ENCODE measurements at places on chromosomes 7 and 10. TPM values are rescaled to one million over a fixed set of nuclear protein-coding genes. Genes with fewer than 3 reads are reported as not detected.

Gene DLG5
- total RNA-seq: 158 TPM

Gene IPMK
- 8.4 TPM for total RNA-seq

Gene GTF2IRD2
- 0.63 TPM for total RNA-seq

Gene GRB10
- 89.8 TPM for total RNA-seq

Gene FZD1
- total RNA-seq: 3.1 TPM

Gene TRDMT1
- total RNA-seq: 1.3 TPM

Gene KLF14
- not detected for total RNA-seq

Gene ADAMTS14
- 1.4 TPM for total RNA-seq

GRCh38 chr7:64849924-64850499 is 53.1 kb upstream of the ZNF273 start:
- no peak overlapping the region for H3K4me3 ChIP-seq
- no peaks in the 10 kb centered on the region for H3K4me1 ChIP-seq
- DNase-seq: no peak
- H3K27me3 ChIP-seq: no peaks in the 10 kb centered on the region
- H3K27ac ChIP-seq: no peak overlapping the region

DNA sequence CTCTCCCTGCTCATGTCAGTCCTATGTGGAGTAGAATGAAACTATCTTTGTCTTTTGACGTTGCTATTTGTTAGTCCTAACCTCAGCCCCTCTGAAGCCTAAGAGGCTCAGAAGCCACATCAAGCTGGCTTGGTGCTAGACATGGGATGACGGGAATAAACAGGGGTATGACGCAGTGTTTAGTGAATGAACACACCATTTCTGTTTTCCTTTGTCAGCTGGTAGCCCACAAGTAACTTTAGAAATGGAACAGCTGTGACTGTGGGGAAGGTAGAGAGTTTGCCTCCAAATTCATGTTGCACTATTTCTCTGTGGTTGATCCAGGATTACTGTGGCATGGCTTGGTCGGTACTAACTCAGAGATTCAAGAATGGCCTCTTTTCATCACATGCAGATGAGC is 31.3 kb downstream of the COX15 start:
- no peak for DNase-seq
- no peak overlapping the region for H3K27ac ChIP-seq
- H3K27me3 ChIP-seq: no peaks in the 10 kb centered on the region
- peaks cover 9% of the 10 kb centered on the region for H3K36me3 ChIP-seq

DNA sequence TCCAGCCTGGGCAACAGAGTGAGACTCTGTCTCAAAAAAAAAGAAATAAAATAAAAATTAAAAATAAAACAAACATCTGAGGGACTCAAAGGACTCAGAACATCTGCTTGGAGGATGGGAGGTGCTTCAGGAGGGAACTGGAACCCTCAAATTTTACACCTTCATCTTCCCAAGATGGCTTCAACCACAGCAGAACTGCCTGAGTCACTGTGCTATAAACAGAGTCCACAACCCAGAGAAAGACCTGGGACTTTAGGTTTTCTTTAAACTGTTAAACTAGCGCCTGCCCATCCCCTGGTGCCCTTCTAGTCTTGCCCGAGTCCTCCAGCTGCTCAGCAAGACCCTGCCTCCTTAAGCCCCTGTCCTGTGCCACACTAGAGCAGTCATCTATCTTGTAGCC is 40.8 kb downstream of the RGS10 start:
- no peaks in the 10 kb centered on the region for H3K27me3 ChIP-seq
- H3K4me3 ChIP-seq: no peak overlapping the region
- H3K27ac ChIP-seq: no peak overlapping the region
- H3K4me1 ChIP-seq: no peaks in the 10 kb centered on the region

- no peaks in the 10 kb centered on the region for H3K36me3 ChIP-seq
- no peaks in the 10 kb centered on the region for H3K4me1 ChIP-seq
- no peak for DNase-seq
- H3K27me3 ChIP-seq: peaks cover 35% of the 10 kb centered on the region
- no peak overlapping the region for H3K27ac ChIP-seq
Measured at GRCh38 chr10:129954492-129955315, 9.4 kb downstream of the EBF3 start.

DNA sequence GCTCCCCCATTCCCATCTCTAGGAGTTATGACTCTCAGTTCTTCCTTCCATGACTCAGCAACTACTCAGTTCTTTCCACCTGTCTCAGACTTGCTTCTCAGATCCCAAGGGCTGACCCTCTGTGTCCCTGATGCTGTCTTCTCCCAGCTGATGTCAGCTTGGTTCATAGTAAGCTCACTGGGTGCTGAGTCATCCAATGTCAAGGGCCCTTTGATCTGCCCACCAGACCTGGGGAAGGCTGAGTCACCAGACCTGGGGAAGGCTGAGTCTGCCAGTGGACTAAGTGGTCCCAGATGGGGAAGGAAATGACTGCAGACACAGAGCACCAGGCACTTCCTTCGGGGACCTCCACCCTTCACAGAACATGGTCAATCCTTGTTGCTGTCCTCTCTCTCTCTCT is 76.1 kb upstream of the ZEB1 start:
- peaks cover 15% of the 10 kb centered on the region for H3K4me1 ChIP-seq
- peak; percentile 79 for DNase-seq
- peak overlapping the region; percentile 59 for H3K27ac ChIP-seq
- H3K27me3 ChIP-seq: no peaks in the 10 kb centered on the region

GRCh38 chr7:135718794-135719437 is 9.1 kb downstream of the SLC13A4 start:
- no peak overlapping the region for H3K27ac ChIP-seq
- H3K4me1 ChIP-seq: peaks cover 30% of the 10 kb centered on the region
- H3K36me3 ChIP-seq: no peaks in the 10 kb centered on the region
- no peaks in the 10 kb centered on the region for H3K27me3 ChIP-seq
- no peak for DNase-seq
- H3K4me3 ChIP-seq: no peak overlapping the region

- peaks cover 1% of the 10 kb centered on the region for H3K27me3 ChIP-seq
- H3K4me3 ChIP-seq: no peak overlapping the region
- no peak overlapping the region for H3K27ac ChIP-seq
- H3K4me1 ChIP-seq: peaks cover 13% of the 10 kb centered on the region
- H3K36me3 ChIP-seq: no peaks in the 10 kb centered on the region
- DNase-seq: no peak
Measured at GRCh38 chr10:78420946-78421735, 387.5 kb downstream of the RPS24 start.

DNA sequence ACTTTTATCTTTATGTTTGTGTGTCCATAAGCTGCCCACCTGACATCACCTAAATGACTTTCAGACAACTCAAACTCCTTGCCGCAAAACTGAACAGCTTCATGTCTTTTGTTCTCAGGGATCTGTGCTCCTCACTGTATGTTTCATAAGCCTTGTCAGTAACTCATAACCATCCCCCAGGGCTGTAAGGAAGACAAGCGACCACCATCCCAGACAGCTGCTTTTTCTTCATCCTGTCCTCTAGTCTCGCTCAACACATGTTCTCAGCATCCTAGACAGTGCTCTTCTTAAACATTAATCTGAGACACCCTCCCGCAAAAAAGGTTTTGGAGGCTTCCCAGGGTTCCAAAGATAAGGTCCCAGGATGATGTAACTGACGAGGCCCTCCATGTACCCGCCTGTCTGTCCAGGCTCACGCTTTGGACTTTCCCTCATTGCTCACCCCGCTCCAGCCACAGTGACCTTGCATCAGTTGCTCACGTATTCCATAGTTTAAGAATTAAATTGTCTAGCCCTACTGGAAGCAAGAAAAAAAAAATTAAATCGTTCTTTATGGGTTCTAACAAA is 69.8 kb downstream of the MAP3K8 start:
- no peak overlapping the region for H3K27ac ChIP-seq
- no peaks in the 10 kb centered on the region for H3K36me3 ChIP-seq
- no peaks in the 10 kb centered on the region for H3K27me3 ChIP-seq
- peaks cover 12% of the 10 kb centered on the region for H3K4me1 ChIP-seq
- H3K4me3 ChIP-seq: no peak overlapping the region
- no peak for DNase-seq

GRCh38 chr10:93160829-93161228 is 87.1 kb downstream of the CYP26A1 start:
- H3K4me3 ChIP-seq: no peak overlapping the region
- no peak overlapping the region for H3K27ac ChIP-seq
- no peaks in the 10 kb centered on the region for H3K27me3 ChIP-seq
- H3K36me3 ChIP-seq: no peaks in the 10 kb centered on the region
- DNase-seq: peak; percentile 12

DNA sequence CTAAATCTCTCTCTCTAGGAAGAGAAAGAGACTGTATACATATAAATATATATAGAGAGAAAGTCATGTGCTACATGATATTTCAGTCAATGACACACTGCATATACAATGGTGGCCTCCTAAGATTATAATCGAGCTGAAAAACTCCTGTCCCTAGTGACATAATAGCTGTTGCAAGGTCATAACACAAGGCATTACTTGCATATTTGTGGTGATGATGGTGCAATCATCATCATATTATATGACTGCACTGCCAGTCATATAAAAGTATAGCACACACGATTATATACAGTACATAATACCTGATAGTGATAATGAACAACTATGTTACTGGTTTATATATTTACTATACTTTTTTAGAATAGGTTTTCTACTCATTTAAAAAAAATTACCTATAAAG is 316.7 kb downstream of the FGFR2 start:
- no peak overlapping the region for H3K27ac ChIP-seq
- peaks cover 10% of the 10 kb centered on the region for H3K27me3 ChIP-seq
- H3K4me1 ChIP-seq: no peaks in the 10 kb centered on the region
- DNase-seq: no peak

DNA sequence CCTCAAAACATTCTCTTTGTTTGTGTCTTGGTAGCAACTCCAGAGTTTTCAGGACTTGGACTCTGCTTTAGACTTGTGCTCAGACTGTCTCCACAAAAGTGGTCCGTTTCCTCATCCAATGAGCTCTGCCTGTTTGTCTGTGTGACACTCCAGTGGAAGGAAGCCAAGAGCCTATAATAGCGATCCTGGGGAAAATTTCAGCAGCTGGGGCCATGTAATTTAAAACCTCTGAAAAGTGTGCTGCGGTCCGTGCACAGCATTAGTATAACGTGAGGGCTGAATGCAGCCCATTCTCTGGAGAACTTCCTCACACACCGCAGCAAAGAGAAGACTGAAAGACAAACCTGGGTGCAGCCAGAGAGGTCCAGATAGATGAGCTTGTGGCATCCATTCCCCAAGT is at the start of gene LRRC17:
Gene LRRC17, plus strand, starts transcription at position 259 of the 400 bp plus-strand sequence. CDS start 20,914 bp downstream, outside the sequence.
- H3K4me3 ChIP-seq: no peak within 1 kb of the TSS
- no peak within 1 kb of the TSS for H3K27ac ChIP-seq
- peaks cover 12% of the 10 kb centered on the region for H3K4me1 ChIP-seq
- no peak for DNase-seq
- no peaks in the 10 kb centered on the region for H3K27me3 ChIP-seq
- no peaks in the 10 kb centered on the region for H3K36me3 ChIP-seq

- no peak overlapping the region for H3K27ac ChIP-seq
- peak; percentile 74 for DNase-seq
- H3K4me1 ChIP-seq: no peaks in the 10 kb centered on the region
- H3K4me3 ChIP-seq: no peak overlapping the region
- H3K36me3 ChIP-seq: no peaks in the 10 kb centered on the region
Measured at GRCh38 chr7:11427686-11428273, 404.2 kb downstream of the THSD7A start.

- H3K4me1 ChIP-seq: no peaks in the 10 kb centered on the region
- no peaks in the 10 kb centered on the region for H3K36me3 ChIP-seq
- no peak within 1 kb of the TSS for H3K4me3 ChIP-seq
- peaks cover 8% of the 10 kb centered on the region for H3K27me3 ChIP-seq
- H3K27ac ChIP-seq: no peak within 1 kb of the TSS
Measured at GRCh38 chr7:100949227-100949932, at the start of gene MUC3A. MUC3A (plus strand) TSS chr7:100949534; CDS start chr7:100949625, 91 bp downstream.

- H3K4me1 ChIP-seq: peaks cover 40% of the 10 kb centered on the region
- DNase-seq: no peak
- no peaks in the 10 kb centered on the region for H3K27me3 ChIP-seq
- H3K36me3 ChIP-seq: no peaks in the 10 kb centered on the region
Measured at GRCh38 chr10:114683593-114683992, 25.5 kb upstream of the ABLIM1 start.

DNA sequence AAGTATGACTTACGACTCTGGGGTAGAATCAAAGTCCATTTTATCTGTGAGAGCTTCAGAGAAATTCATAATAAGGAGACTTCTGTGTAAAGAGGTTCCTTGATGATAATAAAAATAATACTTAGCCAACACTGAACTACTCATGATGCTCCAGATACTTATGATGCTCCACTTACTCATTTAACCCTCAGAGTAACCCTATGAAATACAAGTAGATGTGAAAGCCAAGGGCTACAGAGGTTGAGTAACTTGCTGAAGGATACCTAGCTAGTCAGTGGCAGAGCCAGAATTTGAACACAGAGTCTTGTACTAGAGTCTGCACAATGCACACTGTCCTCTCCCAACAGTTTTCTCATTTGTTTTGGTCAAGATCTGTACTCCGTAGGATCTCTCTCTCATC is 89.5 kb downstream of the HECW1 start:
- H3K4me3 ChIP-seq: no peak overlapping the region
- H3K27ac ChIP-seq: no peak overlapping the region
- H3K27me3 ChIP-seq: no peaks in the 10 kb centered on the region
- H3K4me1 ChIP-seq: peaks cover 34% of the 10 kb centered on the region
- no peaks in the 10 kb centered on the region for H3K36me3 ChIP-seq

DNA sequence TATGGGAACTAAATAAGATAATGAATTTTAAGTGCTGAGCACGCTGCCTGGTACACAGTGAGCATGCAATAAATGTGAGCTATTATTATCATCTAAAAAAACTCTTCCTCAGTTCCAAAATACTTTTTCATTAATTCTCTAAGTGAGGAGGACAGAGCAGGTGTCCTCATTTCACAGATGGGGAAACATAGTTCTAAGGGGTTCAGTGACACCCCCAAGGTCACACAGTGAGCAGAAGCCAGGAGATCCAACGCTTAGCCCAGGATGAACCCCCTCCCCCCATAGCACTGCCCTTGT is 6.8 kb upstream of the RRP12 start:
- peaks cover 17% of the 10 kb centered on the region for H3K4me1 ChIP-seq
- H3K36me3 ChIP-seq: no peaks in the 10 kb centered on the region
- H3K27ac ChIP-seq: 0 out of 2 replicates have a peak overlapping the region, but pooled peaks have one; percentile 45
- no peak overlapping the region for H3K4me3 ChIP-seq
- DNase-seq: no peak

DNA sequence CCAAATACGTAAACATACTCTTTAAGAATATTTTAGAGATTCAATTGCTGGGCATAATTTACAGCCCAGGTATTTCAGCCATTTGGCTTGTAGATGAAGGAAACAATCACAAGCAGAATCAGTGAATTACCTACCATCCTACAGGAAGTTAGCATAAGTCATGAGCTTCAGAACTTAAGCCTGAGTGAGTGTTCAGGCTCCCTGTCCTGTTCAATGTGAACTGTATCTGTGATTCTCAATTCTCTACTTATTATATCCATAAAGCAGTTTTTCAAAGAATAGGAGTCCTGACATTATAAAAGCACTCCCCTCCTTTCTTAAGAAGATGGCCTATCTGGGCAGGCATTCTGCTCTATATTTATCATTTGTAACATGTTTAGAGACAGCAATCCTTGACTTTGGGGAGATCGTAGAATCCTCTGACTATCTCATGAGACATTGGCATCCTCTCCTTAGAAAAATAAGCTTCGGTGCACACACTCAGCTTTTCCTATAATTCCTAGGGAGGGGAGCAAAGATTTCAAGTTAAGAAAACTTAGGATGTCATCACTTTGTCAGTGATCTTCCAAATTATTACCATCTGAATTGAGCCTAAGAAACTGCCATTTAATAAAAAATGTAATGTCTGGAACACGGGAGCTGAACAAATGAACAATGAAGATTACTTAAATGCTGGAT is 645.2 kb upstream of the IGFBP3 start:
- no peaks in the 10 kb centered on the region for H3K36me3 ChIP-seq
- no peak for DNase-seq
- no peak overlapping the region for H3K4me3 ChIP-seq
- H3K4me1 ChIP-seq: peaks cover 30% of the 10 kb centered on the region

Measured in PC-3 (cell line).